Activated B cell treated with CpG ODN at 0.5 μM for 24 hours (primary cell): ENCODE measurements at places on chromosomes 16 and 17.

GRCh38 chr17:7703584-7704479 lies 1.2 kb upstream of the EFNB3 start:
- no peak for DNase-seq

DNA sequence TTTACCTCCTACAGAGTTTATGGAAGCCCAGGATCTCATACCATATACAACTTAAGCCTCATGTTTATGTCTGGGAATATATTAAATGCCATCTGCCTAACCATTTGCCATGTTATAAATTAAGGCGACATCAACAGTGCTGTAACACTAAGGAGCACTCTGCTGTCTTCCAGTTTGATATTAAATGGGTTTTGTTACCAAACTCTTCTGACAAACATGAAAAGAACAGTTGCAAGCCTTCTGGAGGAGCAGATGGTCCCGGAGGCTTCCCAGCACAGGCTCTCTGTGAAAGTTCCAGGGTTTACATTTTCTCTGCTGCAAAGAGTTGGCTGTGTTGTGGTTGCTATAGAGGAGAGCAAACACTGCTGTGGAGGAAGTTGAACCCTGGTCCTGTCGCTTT lies 545.3 kb upstream of the SALL1 start:
- no peak for DNase-seq

- no peak for DNase-seq
Observed at GRCh38 chr17:36503456-36504155, 17.1 kb downstream of the ZNHIT3 start.

DNA sequence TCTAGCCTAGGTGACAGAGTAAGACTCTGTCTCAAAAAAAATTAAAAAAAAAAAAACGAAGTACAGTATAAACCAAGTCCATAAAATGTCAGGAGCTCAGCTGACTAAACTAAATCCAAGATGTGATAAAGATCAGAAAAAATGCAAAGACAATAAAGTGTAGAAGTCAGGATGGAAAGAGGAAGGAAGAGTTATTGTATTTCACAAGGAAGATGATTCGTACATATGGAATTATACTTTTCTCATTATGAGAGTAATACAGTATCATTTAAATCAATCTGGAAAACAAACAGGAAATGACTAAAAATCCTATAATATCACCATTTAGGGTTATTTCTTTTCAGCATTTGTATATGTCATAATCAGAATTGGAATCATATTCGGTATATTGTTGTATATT lies 11.4 kb upstream of the APOH start:
- no peak for DNase-seq

- no peak for DNase-seq
Observed at GRCh38 chr17:68924793-68925720, 30.1 kb downstream of the ABCA8 start.
